NCI-H1048 (cell line): ENCODE measurements at places on chromosomes 13 and 19.

- DNase-seq: no peak
These were observed 7.0 kb upstream of the CDC42EP5 start for GRCh38 chr19:54480051-54480450.

GRCh38 chr19:5595129-5595528 is 27.4 kb upstream of the TINCR start:
- no peak for DNase-seq

- no peak for DNase-seq
These were observed 104.6 kb downstream of the TEX26 start for GRCh38 chr13:31036731-31037695.

- DNase-seq: no peak
These were observed 23.9 kb upstream of the METTL21C start for GRCh38 chr13:102718746-102719145.

- no peak for DNase-seq
These were observed 35.4 kb upstream of the MAP3K10 start for GRCh38 chr19:40155749-40156265.

DNA sequence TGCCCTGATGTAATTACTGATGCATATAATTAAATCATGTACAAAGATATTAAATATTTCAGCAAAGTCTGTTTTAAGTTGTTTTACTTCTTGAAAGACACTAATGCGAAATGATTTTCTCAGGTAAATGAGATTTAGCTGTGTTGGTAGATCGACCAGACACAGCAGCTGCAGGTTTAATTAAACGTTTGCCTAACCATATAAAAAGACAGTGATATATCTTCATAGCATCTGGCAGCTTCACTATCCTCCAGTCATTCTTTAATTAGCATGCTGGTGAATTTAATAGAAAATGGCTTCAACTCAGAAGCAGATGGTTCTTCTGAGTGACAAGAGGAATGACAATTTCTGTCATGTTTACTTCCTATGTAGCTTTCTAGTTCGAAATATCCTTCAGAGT is 69.3 kb downstream of the NHLRC3 start:
- no peak for DNase-seq

DNA sequence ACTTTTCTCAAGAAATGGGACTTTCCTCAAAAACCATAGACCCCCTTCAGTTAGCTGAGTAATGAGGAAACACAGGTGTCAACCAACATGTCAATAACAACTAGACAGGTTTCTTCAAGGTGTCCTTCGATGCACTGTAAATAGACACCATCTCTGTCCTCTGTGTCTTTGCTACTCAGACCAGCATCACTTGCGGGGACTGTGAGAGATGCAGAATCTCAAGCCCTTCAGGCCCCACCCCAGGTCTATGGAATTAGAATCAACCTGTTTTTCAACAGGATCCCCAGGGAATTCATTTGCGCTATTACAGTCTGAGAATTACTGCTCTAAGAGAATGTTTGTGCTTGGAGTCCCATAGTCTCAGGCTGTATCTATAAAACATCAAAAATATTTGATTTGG is 469.9 kb downstream of the COG6 start:
- DNase-seq: no peak

GRCh38 chr13:42569576-42570344 is 4.2 kb upstream of the TNFSF11 start:
- DNase-seq: no peak

- DNase-seq: no peak
These were observed 4.9 kb downstream of the LYPD3 start for GRCh38 chr19:43460362-43461016.

GRCh38 chr13:60431108-60431700 is 34.2 kb downstream of the TDRD3 start:
- no peak for DNase-seq

- no peak for DNase-seq
These were observed 20.6 kb upstream of the GTF3A start for GRCh38 chr13:27403727-27404385.

DNA sequence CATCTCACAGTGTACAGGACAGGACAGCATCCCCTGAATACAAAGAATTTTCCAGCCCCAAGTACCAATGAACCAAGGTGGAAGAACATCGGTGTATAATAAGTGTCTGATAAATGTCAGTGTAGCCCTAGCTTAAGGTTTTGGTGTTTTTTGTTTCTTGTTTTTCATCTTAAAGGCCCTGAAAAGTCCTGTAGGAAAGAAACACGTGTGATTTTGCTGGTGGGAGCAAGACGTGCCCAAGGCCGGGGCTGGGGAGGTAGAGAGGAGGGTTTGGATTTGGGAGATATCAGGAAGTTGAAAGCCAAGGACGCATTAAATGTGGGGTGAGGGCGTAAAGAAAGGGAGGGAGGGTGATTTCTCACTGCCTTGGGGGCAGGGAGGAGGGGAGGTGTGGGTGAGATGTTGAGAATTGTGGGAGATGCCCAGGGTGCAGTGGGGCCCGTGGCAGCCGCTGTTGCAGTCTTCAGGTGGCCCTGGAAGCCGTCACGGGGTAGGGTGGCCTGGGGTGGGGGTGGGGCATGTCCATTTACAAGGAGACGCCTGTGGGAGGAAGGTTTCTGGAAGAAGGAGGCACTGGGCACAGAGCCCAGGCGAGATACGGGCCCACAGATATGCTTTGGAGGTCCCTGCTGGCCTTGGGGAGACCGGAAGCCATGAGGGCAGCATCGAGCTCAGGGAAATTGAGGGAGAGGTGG is 6.7 kb downstream of the CAMSAP3 start:
- no peak for DNase-seq

DNA sequence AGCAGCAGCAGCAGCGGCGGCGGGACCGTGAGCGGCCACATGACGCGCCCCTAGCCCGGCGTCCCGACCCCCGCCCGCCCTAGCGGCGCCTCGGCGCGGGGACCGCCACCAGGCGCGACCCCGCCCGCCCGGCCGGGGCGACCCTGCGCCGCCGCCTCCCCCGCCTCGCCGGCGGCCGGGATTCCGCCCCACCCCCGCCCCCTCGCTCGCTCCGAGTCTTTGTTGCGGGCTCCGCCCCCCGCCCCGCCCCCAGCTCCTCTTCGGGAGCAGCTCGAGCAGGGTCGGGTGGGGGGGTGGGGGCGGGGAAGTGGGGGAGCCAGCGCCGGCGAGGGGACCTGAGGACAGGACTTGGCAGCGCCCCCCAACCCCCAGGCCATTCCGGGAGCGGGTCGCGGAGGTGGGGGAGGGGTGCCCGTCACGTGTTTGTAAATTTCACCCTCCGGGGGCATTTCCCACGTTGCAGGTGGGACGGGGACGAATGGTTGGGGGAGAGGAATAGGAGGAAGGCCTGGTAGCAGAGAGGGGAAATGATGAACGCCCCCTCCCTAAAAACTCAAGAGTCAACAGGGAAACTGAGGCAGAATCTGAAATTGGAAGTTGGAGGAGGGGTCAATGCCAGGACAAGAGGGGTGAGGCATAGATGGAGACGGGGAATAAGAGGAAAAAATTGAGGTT is at the start of gene OLFM2:
TSS of gene OLFM2 (minus strand) at position 190 of the 675 bp plus-strand sequence. CDS start at position 41, 149 bp downstream.
- DNase-seq: peak; percentile 33

DNA sequence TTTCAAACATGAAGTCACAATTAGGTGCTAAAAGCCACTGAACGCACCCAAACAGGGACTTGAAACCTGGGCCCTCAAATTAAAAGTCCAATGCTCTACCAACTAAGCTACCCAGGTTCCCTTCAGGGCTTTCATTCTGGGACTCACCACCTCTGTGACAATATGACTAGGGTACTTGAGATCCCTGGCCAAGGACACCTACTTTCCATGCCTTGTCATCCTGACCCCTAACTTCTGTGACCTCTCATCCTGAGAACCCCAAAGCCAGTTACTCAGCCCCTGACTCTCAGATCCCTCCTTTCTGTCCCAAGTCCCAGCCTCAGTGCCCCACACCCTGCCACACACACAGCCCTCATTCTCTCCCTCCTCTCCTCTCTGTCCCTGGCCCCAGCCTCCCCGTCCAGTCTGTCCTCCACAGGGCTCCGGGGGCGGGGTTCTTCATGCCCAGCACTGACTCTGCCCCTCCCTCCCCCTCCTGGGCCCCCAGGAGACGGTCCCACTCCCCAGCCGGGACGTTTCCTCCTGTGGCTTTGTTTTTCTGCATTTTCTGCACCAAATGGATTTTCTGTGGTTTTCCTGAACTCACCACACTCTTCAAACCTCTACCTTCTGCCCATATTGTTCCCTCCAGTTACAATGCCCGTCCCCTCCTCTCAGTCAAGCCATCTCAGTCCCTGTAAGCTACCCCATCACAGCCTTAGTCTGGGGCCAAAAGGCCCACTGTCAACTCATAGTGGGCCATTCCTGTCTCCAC is 7.0 kb downstream of the RCN3 start:
- DNase-seq: no peak

DNA sequence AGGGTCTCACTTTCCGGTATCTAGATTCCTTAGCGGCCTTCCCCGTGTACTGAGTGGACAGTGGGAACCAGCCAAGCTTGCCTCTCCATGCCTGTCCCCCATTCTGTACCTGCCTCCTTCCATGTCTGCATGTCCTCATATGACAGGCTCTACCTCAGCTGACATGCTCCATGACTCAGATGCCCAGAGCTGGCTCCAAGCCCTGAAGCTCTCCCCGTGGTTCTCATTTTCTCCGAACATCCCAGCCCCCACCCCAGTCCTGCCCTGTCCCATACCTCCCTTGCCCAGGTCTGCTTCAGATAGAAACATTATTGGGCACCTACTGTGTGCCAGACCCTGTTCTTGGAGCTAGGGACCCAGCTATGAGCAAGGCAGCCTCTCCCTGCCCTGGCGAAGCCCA is 17.1 kb upstream of the SHFL start:
- no peak for DNase-seq

GRCh38 chr13:23699271-23699670 is 129.1 kb downstream of the TNFRSF19 start:
- no peak for DNase-seq

DNA sequence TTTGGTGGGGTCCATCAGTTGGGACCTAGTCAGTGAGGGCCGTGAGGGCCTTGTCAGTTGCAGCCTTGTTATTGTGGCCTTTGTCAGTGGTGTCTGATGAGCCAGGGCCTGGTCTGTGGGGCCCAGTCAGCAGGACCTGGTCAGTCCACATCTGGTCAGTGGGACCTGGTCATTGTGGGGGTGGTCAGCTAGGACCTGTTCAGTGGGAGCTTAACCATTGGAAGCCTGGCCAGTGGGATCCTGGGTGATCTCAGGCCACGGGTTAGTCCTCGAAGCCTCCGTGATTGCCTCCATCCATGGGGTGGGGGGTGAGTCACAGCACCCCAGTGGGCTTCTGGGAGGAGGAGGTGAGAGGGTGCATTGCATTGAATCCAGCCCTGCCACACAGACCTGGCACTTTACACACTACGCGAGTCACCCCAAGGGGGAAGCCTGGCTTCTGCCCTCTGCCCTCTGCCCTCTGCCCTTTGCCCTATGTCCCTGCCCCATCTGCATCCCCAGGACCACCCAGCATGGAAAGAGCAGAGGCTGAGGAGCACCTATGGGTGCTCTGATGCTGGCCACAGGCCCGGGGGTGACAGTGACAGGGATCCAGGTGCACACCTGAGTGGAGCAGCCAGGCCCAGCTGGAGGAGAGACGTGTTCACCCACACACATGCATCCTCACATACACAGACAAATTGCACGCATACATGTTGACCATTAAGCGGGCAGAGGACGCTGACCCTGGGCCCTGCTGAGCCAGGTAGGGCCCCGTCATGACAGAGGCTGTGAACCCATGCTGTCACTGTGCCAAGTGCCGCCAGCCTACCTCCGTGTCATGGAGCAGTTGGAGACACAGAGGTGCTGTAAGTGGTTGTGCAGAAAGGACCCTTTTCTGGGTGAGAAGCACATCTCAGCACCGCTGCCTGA is 59.8 kb upstream of the TPM4 start:
- no peak for DNase-seq

DNA sequence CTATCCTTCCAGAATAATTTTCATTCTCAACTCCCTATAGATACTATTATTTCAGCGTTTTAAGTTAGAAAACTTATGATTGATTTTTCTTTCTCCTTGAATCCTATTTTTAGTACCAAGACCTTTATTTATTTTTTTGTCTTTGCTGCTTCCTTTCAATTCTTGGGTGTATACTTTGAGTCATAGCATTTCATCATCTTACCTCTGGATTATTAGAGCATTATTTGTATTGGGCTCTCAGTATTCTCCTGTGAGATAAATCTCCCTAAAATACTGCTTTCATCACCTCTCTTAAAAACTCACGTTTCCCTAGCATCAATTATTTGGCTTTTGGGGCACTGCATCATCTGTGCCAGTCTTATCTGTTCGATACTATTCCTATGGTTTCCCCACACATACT is 222.8 kb downstream of the POSTN start:
- no peak for DNase-seq

DNA sequence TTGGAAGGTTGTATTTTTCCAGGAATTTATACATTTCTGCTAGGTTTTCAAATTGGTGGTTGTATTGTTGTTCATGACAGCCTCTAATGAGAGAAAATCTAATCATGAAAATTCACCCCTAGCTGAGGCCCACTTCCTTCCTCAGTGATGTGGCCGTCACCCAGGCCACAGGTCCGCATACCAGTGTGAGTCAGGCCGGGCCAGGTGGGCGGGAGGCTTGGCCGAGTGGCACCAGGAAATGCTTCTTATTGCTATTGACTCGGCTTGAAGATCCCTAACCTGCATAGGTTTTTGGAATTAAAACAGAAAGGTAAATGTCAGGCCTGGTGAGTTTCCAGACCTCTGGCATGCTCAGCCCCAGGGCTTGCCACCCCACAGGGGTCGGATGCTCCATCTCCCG is 88.7 kb downstream of the SCGB2B2 start:
- no peak for DNase-seq

DNA sequence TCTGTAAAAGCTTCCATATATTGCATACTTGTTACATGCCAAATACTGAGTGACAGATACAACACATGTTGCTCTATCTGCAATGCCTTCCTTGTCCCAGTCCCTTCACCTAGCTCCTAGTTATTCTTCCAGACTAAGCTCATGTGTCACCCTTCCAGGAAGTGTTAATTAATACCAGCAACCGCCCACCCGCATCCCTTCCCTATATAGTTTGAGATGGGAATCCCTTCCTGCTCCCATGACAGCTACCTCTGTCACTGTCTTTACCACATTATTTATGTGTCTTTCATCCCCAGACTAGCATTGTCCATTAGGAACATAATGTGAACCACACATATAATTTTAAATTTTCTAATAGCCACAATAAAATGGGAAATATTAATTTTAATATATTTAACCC is 49.5 kb upstream of the FRY start:
- no peak for DNase-seq

DNA sequence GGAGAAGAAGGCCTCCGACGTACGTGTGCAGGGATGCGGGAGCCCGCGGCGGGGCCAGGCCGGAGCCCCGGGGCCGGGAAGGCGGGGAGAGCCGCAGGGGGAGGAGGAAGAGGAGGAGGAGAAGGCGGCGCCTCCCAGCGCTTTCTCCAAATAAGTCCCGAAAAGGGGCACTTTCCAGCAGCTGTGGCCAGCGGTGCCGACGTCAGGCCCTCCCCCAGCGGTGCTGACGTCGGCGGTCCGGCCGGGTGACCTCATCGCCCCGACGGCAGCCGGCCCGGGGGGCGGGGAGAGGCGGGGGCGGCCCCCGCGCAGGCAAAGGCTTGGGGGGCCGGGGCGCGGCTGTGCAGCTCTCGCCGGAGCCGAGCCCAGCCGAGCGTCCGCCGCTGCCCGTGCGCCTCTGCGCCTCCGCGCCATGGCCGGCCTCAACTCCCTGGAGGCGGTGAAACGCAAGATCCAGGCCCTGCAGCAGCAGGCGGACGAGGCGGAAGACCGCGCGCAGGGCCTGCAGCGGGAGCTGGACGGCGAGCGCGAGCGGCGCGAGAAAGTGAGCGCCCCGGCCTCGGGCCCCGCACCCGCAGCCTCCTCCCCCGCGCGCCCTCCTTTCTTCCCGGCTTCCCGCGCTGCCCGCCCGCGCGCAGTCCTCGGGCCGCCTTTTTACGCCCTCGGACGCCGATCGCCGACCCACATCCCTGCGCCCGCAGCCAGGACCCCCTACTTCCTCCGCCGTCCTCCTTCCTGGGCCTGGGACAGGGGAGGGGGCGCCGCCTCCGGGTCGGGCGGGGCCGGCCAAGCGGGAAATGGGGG is at the start of gene TPM4:
TSS of gene TPM4 (plus strand) at position 342 of the 804 bp plus-strand sequence. CDS start at position 413, 71 bp downstream.
- DNase-seq: no peak
